ENCODE measurements at places on chromosomes 7 and 10.

DNA sequence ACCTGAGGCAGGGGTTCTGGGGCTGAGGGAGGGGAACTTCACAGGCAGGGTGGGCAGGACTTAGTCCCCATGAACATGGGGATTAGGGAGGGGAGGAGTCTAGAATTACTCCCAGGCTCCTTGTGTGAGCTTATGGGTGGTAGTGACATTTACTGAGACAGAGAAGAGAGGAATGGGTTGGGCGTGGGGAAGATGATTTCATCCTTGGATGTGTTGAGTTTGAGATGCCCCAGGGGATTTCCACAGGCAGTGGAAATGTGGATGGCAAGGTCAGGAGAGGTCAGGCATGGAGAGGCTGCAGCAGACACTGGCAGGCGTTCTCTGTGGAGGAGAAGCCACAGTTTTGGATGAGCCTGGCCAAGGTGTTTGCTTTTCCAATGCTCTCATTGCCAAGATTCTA, 26.4 kb upstream of the GSDME start:
- DNase-seq = no peak

- no peak for DNase-seq
Measured at GRCh38 chr10:114166043-114166442, 8.0 kb downstream of the CCDC186 start.

DNA sequence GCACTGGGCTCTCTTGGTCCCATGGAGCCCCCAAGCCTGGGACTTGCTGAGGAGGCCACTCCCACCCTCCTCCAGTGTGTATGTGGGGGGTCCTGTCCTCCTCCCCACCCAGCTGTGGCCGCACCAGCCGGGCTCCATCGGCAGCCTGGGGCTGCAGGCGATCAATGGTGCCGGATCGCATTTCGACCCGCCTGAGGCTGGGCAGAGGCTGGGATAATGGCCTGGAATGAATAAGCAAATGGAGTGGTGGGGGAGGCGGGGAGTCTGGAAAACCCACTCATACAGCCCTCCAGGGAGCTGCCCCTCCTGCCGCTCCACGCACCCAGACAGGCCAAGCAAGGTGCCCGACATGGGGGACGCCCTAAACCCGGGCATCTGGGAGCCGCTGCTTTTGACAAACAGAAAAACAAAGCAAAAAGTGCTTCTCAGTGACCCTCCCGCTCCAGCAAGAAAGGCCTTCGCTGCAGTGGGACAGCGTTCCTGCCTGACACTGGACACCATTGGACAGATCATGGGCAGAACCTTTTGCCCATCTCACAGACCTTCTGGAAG, 160.5 kb downstream of the NRF1 start:
- DNase-seq = no peak

DNA sequence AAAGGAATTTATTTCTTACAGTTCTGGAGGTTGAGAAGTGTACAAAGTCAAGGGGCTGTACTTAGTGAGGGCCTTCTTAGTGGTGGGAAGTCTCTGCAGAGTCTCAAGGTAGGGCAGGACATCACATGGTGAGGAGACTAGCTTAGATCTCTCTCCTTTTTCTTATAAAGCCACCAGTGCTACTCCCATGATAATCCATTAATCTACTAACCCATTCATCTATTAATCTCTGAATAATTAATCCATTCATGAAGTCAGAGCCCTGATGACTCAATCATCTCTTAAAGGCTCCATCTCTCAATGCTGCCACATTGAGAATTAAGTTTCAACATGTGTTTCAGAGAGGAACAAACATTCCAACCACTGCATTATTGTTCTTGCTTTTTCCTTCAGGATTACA, 64.4 kb upstream of the CSTF2T start:
- no peak for DNase-seq

- DNase-seq = no peak
Measured at GRCh38 chr10:12349629-12350166, 351 bp downstream of the CAMK1D start.

- no peak for DNase-seq
Measured at GRCh38 chr7:171364-171904, 20.9 kb upstream of the FAM20C start.

DNA sequence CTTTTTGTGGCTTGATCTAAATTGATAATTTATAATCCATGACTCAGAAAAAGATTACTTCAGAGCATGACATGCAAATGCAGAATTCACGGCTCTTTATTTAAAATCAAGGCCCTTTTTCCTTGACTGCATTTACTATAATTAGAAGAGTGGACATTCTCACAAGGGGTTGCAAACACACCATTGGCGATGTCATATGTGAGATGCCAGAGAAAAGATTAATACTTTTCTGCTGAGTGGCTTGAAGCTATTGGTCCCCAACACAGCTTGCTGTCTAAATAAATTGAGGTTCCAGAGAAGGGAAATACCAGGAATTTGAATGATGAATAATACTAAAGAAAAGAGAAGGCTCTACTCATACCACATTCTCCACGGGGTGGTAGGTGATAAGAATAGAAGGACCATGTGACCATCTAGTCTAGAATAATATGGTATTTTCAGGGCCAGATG, 78.7 kb upstream of the ARID5B start:
- DNase-seq = no peak

GRCh38 chr10:119209736-119210355, 2.5 kb downstream of the GRK5 start:
- DNase-seq = no peak

DNA sequence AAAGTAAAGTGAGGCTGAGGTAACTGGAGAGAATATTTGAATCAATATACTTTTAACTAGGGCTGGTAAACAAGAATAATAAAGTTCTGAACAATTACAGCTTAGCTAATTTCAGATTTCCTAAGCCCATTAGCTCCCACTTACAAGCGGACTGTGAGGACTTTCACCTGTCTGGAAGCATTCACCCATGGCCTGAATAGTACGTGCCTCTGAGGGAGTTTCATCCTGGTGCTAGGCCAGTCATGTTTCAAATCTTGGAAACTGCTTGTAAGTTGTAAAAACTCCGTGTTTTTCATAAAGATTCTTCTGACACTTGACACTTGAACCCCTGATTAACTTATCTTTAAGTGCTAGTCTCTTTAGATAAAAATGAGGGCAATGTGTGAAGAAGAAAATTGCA, 975.2 kb upstream of the GHITM start:
- DNase-seq = no peak

- no peak for DNase-seq
Measured at GRCh38 chr7:79593866-79594301, 140.4 kb upstream of the MAGI2 start.

DNA sequence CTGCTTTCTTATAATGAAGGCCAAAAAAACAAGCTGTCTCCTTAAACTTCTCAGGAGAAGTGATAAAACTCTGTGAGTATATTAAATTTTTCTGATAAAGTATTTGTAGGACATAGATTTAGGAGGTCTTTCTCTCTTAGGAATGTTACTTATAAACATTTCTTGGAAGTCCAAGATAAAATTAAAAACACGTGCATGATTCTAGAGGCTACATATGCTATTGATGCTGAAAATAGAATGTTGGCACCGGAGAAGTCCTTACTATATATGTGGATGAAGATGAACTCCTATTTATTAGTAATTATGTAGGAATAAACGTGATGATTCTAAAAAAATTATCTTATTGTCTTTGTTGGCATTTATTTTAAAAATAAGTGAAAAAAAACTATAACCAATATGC, 241.3 kb upstream of the LRRTM3 start:
- no peak for DNase-seq

GRCh38 chr10:125151170-125151552, 9.2 kb downstream of the CTBP2 start:
- no peak for DNase-seq
